Cerebellar cortex (tissue), 1 donor: ENCODE measurements at places on chromosomes 1 and 21.

- peak; percentile 4 for DNase-seq
These were observed at the start of gene IFI16 for GRCh38 chr1:159009704-159010361. Gene IFI16 (plus strand): TSS chr1:159009907. CDS start chr1:159014681, 4,774 bp downstream.

DNA sequence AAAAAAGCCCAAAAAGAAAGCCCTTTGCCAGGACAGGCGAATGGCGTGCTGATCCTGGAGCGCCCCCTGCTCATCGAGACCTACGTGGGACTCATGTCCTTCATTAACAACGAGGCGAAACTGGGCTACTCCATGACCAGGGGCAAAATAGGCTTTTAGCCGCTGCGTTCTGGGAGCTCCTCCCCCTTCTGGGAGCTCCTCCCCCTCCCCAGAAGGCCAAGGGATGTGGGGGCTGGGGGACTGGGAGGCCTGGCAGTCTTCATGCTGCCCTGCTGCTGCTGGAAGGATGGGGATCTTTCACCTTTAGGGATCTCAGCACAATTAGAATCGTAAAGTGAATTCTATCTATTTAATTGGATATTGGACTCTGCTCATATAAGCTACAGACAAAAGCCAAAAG is 3.6 kb downstream of the TPRG1L start:
- no peak for DNase-seq

DNA sequence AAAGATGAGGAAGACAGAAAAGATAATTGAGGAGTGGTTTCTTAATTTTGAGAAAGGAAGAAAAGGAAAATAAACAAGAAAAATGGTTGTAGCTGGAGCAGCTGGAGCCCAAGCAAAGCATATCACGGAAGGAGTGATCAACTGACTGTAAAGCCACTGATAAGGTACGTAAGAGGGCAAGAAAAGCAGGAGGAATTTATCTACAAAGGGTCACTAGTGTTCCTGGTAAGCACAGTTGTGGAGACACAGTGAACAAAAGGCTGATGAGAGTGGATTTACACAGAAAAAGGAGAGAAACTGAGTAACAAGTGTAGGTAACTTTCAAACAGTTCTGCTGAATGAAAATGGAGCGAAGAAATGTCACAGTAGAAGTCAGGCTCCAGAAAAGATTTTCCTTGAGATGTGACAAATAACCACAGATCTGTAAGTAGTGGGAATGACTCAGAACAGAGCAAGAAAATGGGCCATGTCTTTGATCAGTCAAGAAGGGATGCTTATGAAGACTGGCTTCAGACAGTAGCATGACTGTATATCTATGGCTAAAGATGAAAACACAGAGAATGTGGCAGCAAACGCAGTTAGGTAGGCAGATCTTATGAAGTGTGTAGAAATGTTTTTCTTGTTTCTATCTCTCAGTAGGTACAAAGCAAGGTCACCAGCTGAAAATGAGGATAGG is 45.6 kb upstream of the RBM34 start:
- no peak for DNase-seq

DNA sequence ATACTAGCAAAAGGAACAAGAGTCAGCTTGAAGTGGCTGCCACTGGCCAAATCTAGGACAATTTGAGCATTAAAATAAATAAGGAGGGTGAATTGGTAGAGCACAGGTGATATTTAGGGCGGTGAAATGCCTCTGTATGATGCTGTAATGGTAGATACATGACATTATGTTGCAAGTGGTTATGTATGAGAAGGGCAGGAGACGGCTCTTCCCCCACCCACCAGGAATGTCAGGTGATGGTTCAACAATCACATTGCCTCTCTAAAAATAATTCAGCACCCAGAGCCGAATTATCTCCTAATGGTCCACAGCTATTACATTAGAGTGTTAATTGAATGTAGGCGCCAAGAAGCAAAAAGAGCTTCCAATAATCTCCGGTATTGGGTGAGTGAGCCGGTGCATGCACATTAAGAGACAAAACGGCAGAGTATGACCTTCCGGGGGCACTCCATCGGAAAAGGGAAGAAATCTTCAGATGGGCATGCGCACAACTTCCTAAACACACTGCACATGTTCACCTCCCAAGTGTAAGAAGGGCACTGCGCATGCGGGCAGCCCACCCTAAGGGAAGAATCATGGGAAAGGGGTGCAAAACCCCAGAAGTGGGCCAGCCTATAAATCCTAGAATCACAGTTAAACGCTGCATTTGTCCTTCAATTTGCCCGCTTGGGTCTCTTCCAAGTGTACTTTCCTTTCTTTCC is 6.8 kb upstream of the IFNAR1 start:
- DNase-seq: no peak

- peak; percentile 94 for DNase-seq
These were observed 3.3 kb upstream of the SLC45A1 start for GRCh38 chr1:8314346-8315280.

DNA sequence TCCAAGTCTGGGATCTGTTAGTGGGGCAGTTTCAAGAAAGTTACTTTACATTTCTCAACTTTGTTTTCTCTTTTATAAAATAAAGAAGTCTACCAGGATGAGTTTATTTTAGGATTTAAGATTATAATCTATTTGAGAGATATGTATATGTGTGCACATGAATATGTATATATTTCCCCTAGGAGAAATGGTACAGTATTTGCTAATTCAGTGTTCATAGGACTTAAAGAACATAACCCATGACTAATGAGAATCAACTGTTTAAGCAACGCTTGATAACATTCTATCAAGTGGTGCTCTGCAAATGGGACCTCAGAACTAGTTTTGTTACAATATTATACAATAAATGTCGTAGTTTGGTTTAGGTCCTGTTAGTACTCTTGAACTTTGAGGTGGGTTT is 7.0 kb downstream of the BCAS2 start:
- no peak for DNase-seq

- DNase-seq: peak; percentile 32
These were observed 520.5 kb downstream of the SMYD3 start for GRCh38 chr1:245986404-245987218.

DNA sequence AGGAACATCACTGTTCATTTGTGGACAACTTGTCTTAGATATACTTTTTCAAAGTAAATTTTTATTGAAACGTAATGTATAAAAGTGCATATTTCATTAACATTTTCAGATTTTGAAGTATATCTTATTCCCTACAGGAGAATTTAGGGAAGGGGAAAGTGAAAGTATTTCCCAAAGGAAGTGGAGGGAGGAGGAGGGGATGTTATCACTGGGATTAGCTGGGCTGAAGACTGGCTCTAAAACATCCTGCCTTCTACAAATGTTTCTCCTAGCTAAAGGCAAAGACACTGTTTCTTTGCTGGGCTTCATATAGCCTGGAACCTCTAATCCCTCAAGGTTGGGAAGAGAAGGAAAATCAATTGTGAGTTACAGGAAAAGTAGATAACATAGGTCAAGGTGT is 7.1 kb upstream of the ZNF697 start:
- no peak for DNase-seq

DNA sequence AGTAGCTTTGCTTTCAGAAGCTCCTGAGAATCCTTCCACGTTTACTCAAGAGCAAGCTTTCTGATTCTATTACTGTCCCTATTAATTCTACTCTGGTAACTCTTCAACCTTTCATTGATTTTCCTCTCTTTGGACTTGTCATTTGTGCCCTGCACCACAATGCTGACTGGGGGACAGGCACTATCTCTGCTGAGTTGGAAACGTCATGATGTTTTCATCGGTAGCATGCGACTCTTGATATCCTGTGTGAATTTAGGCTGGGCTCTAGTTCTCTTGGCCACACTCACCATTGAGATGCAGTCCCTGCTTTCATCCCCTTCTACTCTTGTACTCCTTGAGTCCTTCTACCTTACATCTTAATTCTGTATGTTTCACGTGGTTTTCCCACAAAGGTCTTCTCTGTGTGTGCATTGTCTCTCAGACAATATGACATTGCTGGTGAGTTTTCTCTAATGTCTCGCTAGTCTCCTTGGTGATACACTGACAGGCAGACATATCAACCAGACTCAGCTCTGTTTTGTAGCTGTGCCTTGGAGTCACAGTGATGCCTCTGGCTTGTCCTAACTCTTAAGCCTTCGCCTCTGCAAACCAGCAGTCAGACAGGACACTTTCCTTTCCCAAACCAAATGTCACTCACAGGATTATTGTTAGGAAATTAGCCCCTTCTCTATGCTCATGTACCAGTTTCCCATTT is 223.6 kb upstream of the ADGRL2 start:
- no peak for DNase-seq

DNA sequence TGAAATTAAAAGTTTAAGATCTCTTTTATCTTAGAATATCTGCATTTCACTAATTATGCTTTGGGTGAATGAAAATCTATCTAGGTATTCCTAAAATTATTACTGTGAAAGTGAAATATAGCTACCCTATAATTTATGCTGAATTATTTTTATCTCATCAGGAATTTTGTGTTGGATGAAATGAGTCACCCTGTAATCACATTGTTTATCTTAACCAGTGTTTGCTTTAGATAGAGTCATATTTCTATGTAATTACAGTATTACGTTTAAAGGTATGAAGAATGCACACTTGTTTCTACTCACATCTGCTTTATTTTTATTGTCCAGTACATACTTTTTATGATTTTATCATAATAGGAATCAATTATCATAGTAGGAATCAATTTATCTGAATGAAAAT is 249.2 kb downstream of the NCAM2 start:
- DNase-seq: no peak

DNA sequence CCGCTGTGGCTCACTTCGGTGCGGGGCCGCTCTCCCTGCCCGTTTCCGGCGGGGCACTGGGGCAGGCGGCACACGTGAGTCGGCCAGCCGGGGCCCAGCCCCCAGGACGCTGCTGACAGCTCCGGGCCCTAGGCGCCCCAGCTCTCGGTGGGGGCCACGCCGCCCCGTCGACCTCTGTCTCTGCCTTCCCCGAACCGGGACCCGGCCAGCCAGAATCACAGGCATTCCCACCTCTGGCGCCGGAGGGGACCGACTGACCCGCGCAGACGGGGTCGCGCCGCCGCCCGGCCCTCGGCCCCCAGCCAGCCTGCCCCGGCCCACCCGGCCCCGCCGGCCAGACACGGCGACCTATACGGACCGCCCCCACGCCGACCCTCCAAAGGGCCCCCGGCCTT is 755 bp downstream of the SCMH1 start:
- DNase-seq: no peak

- DNase-seq: no peak
These were observed 87.6 kb downstream of the GFI1 start for GRCh38 chr1:92399076-92399475.

GRCh38 chr21:25646474-25646873 is 7.4 kb downstream of the JAM2 start:
- no peak for DNase-seq

- DNase-seq: no peak
These were observed 21.6 kb downstream of the PCP4 start for GRCh38 chr21:39888848-39889247.

GRCh38 chr1:161218301-161219077 is 3.4 kb downstream of the FCER1G start:
- DNase-seq: no peak

GRCh38 chr1:50109647-50110075 is 941 bp downstream of the ELAVL4 start:
- DNase-seq: peak; percentile 78

DNA sequence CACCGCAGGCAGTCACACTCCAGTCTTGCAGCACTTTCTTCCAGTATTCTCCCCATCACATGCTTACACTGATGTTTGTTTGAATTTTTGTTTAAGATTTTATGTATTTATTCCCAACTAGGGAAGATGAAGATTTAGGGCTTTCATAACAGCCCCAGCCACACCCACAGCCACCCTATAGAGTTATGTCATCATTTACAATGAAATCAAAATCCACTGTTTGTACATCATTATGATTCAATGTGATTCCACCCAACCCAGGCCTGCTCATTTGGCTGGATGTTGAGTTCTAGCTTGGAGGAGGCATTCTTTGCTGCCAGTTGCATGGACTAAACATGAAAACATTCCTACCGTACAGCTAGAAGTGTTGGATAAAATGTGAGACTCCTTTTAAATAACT is 35.8 kb downstream of the RIPK4 start:
- no peak for DNase-seq

DNA sequence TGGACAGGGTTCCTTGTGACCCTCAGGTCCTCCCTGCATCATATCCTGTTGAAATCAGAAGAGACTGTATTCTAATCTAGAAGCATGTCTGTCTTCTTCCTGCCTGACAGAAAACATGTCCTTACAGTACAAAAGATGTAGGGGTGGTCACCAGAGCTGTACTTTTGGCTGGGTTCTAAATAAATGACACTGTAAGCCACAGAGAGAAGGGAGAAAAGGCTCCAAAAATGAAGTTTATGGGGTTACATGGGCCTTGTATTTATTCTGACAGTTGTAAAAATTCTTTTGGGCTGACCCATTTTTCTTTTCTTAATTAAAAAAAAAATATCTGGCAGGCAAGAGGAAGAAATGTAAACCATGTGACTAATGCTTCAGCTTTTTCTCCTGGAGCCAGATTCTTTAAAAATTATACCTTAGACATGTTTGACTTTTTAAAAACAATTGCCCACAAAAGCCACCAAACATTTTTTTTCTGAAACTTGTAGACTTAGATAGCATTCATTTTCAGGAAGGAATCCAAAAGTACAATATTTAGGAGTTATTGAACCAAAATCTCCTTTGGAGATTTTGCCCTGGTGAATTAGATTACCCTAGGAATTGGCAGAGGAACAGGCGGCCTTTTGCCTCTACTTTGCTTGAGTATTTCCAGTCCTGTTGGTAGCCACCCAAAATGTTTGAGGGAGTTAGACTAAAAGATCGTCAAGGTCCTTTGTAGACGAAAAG is 17.1 kb downstream of the RGL1 start:
- no peak for DNase-seq

- DNase-seq: no peak
These were observed 161.6 kb upstream of the RAB4A start for GRCh38 chr1:229109320-229109761.

- DNase-seq: no peak
These were observed 63.6 kb upstream of the ETV3 start for GRCh38 chr1:157201767-157202166.

- no peak for DNase-seq
These were observed 44.1 kb downstream of the TRPM2 start for GRCh38 chr21:44397431-44398031.

DNA sequence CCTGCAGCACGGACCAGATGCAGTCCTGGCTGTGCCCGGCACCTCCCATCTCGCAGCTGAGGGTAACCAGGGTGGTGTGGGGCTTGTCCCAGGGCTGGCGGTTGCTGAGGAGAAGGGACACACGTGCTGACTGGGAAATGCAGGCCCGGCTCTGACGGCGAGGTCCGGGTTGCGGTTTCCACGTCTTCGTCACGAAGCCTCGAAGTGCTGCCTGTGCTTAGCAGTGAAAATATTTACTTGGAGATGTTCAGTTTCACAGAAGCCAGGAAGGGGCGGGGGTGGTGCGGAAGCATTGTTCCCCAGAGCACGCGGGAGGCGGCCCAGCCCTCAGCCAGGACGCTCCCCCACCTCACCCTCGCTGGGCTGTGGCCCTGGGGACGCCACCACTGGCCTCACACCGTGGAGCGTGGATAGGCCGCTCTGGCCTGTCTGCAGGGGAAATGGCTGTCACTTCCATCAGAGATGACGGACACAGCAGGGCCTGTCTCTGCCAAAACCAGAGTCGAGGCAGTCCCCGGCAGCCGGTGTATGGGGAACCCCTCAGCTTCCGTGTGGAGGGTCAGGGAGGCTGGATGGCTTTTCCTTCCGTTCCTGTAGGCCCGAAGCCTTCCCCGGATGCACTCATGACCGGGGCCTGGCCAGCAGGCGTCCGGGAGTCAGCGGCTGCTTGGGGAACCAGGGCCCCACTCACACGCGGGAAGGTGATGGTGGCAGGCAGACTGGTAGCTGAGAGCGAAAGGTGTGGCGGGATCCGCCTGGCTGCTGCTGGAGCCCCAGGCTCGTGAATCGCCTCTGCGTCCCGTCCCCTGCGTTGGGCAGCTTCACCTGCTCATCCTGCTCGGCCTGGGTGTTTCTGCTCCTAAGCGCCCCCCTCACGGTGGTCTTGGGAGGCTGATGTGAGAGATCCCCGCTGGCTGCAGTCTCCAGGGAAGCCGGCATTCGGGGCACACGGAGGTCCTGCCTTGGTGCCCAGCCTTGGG is 14.7 kb upstream of the POFUT2 start:
- DNase-seq: no peak
